ENCODE measurements at places on chromosomes 16 and 17. TPM values are rescaled to one million over a fixed set of nuclear protein-coding genes. Genes with fewer than 3 reads are reported as not detected.

DNA sequence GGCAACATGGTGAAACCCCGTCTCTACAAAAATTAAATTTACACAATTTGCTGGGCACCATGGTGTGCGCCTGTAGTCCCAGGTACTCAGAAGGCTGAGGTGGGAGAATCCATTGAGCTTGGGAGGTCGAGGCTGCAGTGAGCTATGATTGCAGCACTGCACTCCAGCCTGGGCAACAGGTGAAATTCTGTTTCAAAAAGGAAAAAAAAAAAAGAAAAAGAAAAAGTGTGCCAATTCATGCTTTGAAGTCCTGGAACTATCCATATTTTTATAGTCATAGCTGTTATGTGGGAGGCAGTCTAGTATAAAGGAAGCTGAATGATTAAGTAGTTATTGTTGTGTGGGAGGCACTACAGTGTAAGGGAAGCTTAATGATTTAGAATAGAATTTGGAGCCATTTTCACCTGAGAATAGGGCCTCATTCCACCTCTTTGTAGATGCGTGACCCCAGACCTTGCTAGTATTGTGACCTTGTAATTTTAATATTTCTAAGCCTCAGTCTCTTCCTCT lies 31.6 kb downstream of the IQCK start:
- DNase-seq, result no peak

The ORMDL3 gene
- 33.2 TPM for total RNA-seq

The PRAC2 gene
- total RNA-seq, result not detected

DNA sequence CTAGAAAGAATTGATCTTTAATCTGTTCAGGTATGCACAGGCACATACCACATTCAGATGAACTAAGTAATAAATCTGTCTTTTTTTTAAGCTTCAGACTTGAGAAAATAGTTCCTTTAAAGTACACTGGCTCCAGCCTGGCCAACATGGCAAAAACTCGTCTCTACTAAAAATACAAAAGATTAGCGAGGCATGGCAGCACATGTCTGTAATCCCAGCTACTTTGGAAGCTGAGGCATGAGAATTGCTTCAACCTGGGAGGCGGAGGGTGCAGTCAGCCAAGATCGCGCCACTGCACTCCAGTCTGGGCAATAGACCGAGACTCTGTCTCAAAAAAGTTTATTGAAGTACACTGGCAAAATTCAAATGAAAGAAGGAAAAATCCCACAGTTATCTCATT lies 111.0 kb upstream of the NETO2 start:
- DNase-seq, result no peak

The PDE6G gene
- total RNA-seq, result not detected

The RNF157 gene
- 4.0 TPM for total RNA-seq

The BAIAP3 gene
- total RNA-seq, result 4.2 TPM

DNA sequence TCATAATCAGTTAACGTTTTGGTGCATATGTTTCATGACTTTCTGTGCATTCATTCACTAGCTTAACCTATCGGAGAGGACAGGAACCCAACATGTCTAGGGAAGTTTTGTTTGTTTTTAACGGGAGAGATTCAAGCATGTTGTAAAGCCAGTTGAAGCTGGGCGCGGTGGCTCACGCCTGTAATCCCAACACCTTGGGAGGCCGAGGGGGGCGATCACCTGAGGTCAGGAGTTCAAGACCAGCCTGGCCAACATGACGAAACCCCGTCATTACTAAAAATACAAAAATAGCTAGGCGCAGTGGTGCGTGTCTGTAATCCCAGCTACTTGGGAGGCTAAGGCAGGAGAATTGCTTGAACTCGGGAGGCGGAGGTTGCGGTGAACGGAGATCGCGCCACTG lies 1.4 kb upstream of the TNRC6A start:
- no peak for DNase-seq

The CCL8 gene
- total RNA-seq, result 2.0 TPM

- no peak for DNase-seq
Measured at GRCh38 chr16:83095941-83096692, 469.3 kb downstream of the CDH13 start.

The ARHGAP44 gene
- total RNA-seq, result 3.5 TPM

DNA sequence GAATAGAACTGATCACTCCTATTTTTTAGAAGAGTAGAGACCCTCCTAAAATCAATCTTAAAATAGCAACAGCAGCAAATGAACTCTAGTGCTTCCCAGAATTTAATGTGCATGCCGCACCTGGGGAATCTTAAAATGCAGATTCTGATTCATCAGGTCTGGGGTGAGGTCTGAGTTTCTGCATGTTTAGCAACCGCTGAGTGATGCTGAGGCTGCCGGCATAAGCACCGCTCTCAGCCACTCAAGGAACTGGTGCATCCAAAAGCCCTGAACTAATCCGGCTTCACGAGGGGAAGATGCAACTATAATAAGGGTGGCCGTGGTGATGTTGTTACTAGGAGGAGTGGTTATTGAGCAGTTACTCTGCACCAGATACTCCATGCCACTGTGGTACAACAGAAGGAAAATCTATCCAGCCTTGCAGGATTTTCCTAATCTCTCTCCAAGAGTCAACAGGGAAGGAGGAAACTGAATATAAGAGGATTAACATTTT lies 19.7 kb downstream of the SDK2 start:
- no peak for DNase-seq

DNA sequence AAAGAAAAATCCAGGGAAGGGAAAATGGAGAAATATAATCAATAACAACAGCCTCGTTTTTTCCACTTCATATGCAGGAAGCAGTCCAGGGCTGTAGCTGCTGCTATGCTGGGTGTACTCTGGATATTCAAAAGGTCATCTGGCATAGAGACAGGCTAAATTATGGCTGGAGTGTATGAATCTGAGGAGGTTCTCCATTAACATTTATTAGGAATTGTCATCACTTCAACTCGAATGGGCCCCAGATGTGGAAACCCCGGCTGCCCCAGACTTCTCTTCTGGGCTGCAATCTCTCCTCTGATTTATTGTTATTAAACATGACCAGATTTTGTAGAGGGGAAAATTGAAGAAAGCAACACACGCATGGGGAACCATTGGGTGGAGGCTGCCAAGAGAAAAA lies 33.5 kb upstream of the SKAP1 start:
- no peak for DNase-seq

DNA sequence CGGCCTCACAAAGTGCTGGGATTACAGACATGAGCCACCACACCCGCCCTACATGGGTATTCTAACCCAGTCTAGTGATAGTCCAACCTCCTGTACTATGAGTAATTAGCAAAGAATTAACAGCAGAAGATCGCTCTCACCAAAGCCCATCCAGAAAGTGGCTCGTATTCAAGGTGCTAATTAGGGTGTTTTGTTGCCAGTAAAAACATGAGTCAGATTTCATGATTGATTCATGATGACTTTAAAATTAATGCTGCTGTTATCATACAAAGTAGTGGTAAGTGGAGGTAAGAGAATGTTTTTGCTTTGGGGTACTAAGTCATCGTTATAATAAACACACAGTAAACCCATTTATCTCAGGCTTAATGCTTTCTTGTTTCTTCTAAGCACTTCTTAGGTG lies 428.8 kb downstream of the WWOX start:
- DNase-seq, result no peak

DNA sequence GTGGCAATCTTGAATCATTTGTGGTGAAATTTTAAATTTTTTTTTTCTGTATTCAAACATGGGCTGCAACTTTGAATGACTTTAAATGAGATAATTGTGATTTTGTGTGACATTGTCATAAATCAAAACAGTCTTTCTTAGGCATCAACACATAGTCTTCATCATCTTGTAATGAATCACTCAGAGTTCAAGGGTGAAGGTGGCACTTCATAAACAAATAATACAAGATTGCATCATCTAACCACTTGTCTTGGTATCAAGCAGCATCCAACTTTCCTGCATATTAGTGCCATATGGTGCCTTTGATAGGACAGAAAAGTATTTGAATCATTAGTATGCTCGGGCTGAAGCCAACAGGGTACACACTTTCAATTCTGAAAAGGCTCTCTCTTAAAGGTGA lies 392.4 kb upstream of the GOT2 start:
- no peak for DNase-seq

The C16orf74 gene
- 0.83 TPM for total RNA-seq

Data from esophagus muscularis mucosa (tissue), 4 donors.